ENCODE measurements at places on chromosomes 1 and 21. TPM values are rescaled to one million over a fixed set of nuclear protein-coding genes. Genes with fewer than 3 reads are reported as not detected.

Gene TGFB2
- 30.1 TPM for total RNA-seq

Gene KRTAP23-1
- total RNA-seq: not detected

Gene OLFML2B
- total RNA-seq: 3.1 TPM

Gene SPATA46
- not detected for total RNA-seq

Gene S100A14
- 4.2 TPM for total RNA-seq

Gene ESPN
- total RNA-seq: 2.7 TPM

Gene KIF17
- 1.6 TPM for total RNA-seq

Gene AVPR1B
- not detected for total RNA-seq

Gene LCE1F
- not detected for total RNA-seq

Gene TDRKH
- 12.0 TPM for total RNA-seq

All from kidney epithelial cell (primary cell).